ENCODE measurements at places on chromosomes 7 and 10.

GRCh38 chr10:127942811-127943210, 35.9 kb downstream of the PTPRE start:
- DNase-seq = no peak

DNA sequence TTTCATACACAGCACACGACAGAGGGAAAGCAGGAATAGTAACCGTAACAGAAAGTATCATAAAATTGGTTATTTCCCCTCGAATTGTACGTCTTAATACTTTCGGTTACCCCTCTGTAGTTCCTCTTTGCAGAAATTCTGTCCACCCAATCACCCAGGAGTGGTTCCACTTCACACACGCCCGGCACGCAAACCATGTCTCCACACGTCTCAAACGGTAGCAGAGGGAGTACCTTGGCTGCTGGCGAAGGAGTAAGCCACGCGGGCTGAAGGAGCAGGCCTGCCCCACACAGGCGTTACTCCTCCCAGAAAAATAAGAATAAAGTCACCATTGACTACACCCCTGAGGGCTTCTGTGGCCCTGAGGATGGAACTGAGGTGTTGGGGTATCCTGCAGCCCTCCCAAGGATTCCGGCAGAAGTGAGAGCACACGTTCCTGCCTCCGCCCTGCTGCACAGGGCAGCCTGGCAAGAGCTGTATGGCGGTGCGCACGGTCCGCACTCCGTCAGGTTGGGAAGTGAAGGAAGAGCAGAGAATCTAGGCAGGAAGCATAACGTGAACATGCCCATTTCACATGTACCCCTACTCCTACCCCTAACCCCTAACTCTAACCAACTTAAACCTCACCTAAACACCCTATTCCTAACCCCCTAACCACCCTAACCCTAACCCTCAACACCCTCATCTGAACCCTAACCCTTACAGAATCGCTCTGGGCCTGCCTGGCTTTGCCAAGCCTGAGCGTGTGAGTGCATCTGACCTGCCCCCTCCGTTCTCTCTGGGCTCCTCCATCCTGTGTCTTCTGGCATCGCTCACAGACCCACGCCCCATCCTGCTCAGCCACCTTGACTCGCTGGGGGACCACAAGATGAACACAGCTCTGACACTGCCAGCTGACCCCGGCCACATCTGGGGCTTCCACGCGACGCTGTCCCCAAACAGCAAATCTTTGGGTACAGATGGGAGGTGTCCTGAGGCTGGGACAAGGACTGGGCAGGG, 18.2 kb downstream of the GPR146 start:
- DNase-seq = no peak

- DNase-seq = no peak
These were observed 53.5 kb downstream of the RAMP3 start for GRCh38 chr7:45211066-45211465.

DNA sequence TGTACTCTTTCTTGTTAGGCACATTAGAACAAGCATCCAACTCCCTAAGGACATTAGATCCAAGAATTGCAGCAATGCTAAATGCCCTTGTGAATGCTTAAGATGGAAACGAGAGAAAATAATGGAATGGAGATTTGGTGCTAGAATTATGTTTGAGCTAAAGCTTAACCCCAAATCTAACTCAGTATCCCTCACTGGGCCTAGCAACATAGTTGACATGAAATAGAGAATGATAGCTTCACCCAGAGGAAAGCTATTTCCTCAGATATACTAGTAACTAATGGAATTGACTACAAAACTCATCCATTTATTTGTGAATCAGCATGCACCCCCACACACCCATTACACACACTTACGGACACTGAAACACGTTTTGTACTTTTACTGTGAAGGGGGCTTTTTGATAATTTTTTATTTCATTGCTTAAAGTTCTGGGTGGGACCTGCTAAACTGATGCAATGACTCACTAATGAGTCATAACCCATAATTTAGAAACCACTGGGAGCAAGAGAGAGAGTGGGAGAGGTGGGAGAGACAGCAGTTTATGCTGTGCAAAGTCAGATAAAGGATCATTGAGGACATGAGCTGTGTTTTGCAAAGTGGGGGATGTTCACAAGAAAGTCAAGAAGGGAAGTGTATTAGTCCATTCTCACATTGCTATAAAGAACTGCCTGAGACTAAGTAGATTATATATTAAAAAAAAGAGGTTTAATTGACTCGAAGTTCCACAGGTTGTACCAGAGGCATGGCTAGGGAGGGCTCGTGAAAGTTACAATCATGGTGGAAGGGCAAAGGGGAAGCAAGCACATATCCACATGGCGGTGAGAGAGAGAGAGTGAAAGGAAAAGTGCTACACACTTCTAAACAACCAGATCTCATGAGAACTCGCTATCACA, 382.7 kb downstream of the SFMBT2 start:
- no peak for DNase-seq

GRCh38 chr7:134702366-134703240, 56.0 kb downstream of the BPGM start:
- DNase-seq = no peak

- DNase-seq = no peak
These were observed 7.8 kb upstream of the SCD start for GRCh38 chr10:100339236-100339635.

- DNase-seq = no peak
These were observed 43.3 kb downstream of the CNOT4 start for GRCh38 chr7:135466442-135467206.

DNA sequence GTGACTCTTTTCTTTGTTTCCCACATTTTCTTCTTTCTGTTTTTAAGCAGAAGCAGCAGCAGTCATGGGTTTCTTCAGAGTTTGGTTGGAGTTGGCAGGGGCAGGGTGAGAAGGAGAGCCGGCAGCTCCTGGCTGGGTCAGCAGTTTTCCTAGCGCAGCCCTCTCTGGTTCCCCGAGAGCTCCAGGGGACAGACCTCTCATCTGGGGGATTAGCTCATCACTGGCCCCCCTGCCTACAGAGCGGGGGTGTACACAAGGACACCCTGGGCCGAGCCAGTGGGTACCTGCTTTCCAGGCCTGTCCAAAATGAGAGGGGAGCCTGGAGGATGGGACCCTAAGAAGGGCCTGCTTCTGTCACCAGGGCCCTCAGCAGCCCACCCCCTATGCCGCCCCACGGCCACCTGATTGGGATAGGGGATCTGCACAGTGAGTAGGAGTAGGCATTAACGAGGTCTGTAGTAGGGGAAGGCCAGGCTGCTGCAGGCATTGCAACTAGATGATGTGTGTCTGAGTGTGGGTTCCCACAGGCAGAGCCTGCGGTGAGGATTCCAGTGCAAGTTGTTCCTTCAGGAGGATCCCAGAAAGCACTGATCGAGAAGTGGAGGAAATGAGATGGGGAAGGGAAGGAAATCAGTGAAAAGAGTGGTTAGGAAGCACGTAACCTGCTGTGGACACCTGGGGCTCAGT, 122.9 kb upstream of the PPIF start:
- no peak for DNase-seq

DNA sequence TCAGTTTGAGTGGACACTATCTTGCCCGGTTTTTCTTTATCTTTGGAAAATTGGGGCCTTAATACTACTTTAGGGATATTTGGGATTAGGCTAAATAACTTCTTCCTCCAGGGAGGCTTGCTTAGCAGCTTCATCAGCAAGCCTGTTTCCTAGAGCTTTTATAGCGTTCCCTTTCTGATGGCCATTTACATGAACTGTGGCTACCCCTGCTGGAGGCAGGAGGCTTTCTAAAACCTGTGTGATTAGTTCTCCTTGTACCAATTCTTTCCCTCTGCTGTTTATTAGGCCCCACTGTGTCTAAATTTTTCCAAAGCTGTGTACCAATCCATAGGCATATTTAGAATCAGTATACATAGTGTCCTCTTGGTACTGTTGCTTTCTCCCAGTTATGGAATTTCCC, 61.7 kb upstream of the CNTNAP2 start:
- DNase-seq = no peak

- DNase-seq = no peak
These were observed 6.9 kb downstream of the BAZ1B start for GRCh38 chr7:73515178-73515577.

DNA sequence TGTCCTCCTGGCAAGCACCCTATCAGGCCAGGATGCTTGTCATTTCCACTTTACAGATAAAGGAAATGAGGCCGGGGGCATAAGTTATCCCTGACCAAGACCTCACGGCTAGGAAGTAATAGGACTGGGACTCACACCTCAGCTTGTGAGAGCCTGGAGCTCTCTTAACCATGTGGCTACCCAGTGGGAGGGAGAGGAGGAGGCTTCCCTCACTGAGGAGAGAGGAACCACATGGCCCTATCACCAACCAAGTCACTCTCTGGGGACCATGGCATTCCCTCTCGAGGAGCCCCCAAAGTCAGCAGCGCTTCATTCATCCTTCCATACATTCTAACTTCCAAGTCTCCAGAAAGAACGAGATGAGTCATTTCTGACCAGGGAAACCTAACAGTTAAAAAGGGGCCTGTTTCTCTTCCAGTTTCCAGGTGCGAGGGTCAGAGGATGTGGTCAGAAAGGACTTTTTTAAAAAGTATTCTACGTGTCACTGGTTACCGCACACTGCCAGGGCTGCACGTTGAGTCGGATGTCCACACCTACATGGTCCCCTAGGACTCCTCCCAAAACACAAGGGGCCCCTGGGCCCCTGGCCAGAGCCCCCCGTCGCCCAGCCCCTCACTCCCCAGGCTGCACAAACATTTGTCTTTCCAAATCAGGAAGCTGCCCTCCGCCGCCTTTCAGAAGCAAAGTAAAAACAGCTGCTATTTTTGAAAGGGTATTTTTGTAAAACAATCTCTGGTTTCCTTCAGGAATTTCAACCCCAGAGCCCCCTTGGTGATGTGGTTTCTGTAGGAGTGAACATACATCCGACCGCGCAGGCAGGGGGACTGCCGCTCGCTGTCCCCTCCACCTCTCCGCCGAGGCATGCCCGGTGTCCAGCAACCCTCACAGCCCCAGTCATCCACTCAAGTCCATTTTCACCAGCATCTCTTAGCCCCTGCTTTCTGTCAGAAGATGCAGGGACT, 128.2 kb upstream of the CHST15 start:
- no peak for DNase-seq

GRCh38 chr10:121734589-121735045, 136.4 kb upstream of the FGFR2 start:
- DNase-seq = no peak

GRCh38 chr7:80165177-80165576, 30.5 kb downstream of the GNAI1 start:
- no peak for DNase-seq

DNA sequence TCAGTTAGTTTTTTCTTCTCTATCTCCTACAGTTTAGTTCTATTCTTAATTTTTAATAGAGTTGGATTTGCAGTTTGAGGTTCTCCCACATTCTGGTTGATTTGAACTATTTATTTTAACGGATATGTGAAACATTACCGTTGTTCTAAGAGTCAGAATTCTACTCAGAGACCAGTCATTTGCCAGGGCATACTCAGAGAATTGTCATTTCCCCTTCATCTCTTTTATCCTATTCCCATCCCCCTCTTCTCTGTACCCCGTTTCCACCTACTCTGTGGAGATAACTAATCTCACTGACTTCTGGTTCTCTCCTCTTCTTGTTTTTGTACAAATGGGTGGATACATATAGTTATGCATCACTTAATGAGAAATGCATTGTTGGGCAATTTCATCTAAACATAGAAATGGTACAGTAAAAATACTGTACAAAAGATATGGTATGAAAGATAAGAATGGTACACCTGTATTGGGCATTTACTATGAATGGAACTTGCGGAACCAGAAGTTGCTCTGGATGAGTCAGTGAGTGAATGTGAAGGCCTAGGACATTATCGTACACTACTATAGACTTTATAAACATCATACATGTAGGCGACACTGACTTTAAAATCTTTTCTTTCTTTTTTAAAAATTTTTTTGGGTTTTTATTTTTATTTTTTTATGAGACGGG, 53.1 kb downstream of the INPP5F start:
- DNase-seq = no peak

DNA sequence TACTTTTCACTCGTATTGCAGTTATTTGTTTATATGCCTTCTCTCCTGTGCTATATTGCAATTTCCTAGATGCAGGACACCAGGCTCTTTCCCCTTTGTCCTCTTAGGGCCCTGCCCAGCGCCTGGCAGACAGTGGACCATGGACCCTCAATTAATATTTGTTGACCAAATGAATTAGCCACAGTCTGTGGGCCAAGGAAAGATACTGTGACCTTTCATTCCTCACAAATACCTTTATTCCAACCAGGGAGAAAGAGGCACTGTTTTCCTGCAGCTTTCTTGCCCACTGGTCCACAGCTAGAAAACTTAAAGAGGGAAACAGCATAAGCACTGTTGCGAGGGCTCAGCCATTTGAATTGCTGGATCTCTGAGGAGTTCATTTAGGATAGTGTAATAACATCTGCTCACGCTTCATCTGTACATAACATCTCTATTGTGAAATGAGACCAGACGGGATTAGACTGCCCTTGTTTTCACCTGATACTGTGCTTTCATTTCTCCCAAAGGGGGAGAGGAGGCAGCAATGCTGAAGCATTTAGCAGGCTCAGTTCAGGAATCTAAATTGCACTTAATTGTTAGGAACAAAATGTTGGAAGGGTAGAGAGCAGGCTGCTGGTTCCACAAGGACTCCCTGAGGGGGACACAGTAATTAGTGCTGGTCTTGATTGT, 46.7 kb downstream of the TNS3 start:
- DNase-seq = no peak

DNA sequence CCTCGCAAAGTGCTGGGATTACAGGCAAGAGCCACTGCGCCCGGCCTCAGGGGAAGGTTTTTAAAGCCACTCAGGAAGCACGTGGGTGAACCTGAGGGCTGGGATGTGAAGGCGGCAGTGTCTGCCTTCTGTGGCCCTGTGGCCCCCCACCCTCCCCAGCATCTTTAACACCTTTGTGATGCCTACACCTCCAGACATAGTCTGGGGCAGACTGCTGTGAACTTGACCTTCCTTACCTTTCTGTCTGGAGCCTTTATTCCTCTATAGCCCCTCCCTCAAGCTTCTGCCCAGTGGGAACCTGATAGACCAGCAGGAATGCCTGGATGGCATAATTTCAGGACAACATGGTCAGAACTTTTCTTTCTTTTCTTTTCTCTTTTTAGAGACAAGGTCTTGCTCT, 550.2 kb downstream of the GALNT17 start:
- no peak for DNase-seq
